ENCODE measurements at places on chromosomes 4 and X.

DNA sequence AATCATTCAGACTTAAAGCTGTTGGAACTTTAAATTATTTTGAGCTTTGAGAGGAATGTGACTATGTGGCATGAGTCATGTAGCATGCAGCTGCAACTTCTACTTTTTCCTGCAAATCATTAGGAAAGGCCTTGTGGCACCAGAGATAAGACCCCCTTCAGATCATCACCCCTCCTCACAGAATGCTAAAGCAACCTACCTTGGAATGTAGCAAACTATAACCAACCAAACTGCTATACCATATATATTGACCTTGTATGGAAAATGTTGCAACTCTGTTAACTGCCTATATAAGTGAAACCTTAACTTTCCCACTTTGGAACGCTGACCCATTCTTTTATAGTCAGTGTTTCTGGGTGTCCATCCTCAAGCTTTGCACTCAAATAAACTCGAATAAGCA is 32.0 kb downstream of the ATXN3L start:
- DNase-seq, result no peak
- H3K4me1 ChIP-seq, result peaks cover 4% of the 10 kb centered on the region
- H3K4me3 ChIP-seq, result no peak overlapping the region
- H3K27me3 ChIP-seq, result no peaks in the 10 kb centered on the region
- no peaks in the 10 kb centered on the region for H3K36me3 ChIP-seq
- no peak overlapping the region for H3K27ac ChIP-seq

- peaks cover 8% of the 10 kb centered on the region for H3K27me3 ChIP-seq
- H3K27ac ChIP-seq, result no peak overlapping the region
- no peak for DNase-seq
- no peaks in the 10 kb centered on the region for H3K36me3 ChIP-seq
- no peak overlapping the region for H3K4me3 ChIP-seq
These were observed 3.9 kb upstream of the ADRA2C start for GRCh38 chr4:3762264-3762663.

DNA sequence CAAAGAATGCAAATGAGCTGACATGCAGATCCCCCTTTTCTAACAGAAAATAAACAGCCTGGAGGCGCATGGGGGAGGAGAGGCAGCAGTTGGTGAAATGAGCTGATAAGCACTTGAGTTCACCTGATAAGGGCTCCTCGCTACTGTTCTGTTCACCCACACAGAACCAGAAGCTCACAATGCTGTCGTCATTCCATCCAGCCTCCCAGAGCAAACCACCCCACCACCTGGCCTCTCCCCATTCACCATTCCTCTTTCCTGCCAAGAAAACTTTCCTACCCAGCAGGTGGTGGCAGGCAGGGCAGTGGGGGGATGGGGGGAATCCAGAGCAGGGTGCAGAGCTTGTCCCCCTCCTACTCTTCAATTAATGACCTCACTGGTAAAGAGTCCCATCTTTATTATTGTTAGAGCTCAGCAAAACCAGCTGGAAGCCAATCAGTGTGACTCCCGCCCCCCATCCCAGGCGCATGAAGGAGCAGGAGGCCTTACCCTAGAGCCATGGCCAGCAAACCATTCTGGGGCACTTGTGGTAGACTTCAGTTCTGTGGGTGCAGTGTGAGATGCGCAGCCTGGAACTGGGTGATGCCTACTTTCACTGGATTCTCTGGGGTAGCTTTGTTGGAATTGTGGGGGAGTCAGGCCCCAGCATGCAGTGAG is 350.3 kb downstream of the ZIC3 start:
- no peaks in the 10 kb centered on the region for H3K36me3 ChIP-seq
- no peaks in the 10 kb centered on the region for H3K27me3 ChIP-seq
- H3K27ac ChIP-seq, result no peak overlapping the region
- no peaks in the 10 kb centered on the region for H3K4me1 ChIP-seq
- DNase-seq, result no peak

- H3K27me3 ChIP-seq, result peaks cover 1% of the 10 kb centered on the region
- peaks cover 6% of the 10 kb centered on the region for H3K4me1 ChIP-seq
- no peaks in the 10 kb centered on the region for H3K36me3 ChIP-seq
- H3K27ac ChIP-seq, result no peak overlapping the region
These were observed 268.8 kb downstream of the BCOR start for GRCh38 chrX:39828971-39829370.

DNA sequence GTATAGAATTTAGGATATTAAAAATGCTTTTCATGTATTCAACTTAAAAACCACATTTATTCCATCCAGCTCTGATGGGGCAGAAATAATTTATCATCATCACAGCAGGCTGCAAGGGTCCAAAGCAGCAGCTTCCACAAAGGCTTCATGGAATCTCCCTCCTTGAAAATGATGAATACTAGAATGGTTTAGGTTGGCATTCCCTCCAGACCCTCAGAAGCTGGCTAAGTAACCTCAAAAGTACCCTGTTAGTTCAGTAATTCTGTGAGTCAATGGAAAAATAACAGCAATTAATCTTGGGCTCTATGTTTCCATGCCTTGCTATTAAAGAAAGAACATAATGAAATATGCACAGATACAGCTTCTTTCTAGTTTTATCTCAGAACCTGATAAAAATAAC is 594.9 kb upstream of the DIPK2B start:
- no peak for DNase-seq
- no peak overlapping the region for H3K27ac ChIP-seq
- no peaks in the 10 kb centered on the region for H3K27me3 ChIP-seq
- no peak overlapping the region for H3K4me3 ChIP-seq
- H3K36me3 ChIP-seq, result no peaks in the 10 kb centered on the region

DNA sequence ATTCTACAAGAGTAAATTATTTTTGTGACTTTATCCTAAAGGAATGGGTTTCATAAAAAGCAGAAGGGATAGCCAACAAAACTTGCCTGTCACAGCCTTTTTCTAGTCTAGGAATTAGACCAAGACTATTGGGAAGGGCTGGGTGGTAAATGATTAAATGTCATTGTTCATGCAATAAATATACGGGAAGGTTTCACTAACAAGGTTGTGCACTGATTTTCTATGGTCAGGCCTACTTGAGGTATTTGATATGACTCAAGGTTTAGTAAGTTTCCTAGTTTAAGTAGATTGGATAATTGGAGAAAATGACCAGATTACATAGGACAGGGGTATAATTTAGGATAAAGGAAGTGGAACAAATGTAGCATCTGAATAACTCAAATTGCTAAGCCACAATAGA is 249.1 kb upstream of the BMP3 start:
- no peaks in the 10 kb centered on the region for H3K4me1 ChIP-seq
- no peak overlapping the region for H3K27ac ChIP-seq
- no peaks in the 10 kb centered on the region for H3K36me3 ChIP-seq
- no peak overlapping the region for H3K4me3 ChIP-seq
- DNase-seq, result no peak

DNA sequence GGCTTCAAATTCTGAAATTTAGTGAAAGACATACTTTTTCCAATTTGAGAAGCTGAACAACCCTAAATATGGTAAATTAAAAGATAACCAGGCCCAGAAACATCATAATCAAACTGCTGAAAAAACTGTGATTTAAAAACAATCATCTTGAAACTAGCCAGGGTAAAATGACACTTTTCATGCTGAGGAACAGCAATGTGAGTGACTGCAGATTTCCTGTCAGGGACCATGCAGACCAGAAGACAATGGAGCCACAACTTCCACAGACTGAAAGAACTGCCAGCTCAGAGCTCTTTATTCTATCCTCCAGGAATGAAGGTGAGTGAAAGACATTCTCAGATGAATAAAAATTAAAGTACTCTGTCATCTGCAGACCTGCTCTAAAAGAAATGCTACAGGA is 73.3 kb downstream of the NAT8L start:
- H3K4me1 ChIP-seq, result peaks cover 3% of the 10 kb centered on the region
- H3K27me3 ChIP-seq, result peaks cover 1% of the 10 kb centered on the region
- H3K4me3 ChIP-seq, result no peak overlapping the region
- DNase-seq, result no peak
- no peak overlapping the region for H3K27ac ChIP-seq

- no peaks in the 10 kb centered on the region for H3K36me3 ChIP-seq
- no peak for DNase-seq
- H3K27ac ChIP-seq, result no peak overlapping the region
- H3K27me3 ChIP-seq, result peaks cover 2% of the 10 kb centered on the region
These were observed 87.7 kb upstream of the EFHC2 start for GRCh38 chrX:44431194-44431593.

DNA sequence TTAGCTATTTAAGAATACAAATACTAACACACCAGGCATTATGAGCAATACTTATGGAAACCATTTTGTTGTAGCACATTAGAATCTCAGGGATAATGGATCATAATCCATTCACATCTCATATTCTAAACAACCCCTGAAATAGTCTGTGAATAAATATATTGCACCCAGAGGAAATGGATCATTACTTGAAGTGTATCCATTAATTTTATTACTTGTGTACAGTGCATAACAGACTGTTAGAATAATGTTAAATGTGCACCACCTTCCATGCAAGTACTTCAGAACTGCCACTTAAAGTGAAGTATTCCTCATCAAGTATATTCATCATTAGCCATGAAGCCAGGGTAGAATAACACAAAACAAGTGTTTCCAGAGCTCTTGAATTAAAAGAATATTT is 715.5 kb downstream of the DMD start:
- H3K4me1 ChIP-seq, result no peaks in the 10 kb centered on the region
- no peaks in the 10 kb centered on the region for H3K36me3 ChIP-seq
- no peak overlapping the region for H3K4me3 ChIP-seq
- H3K27me3 ChIP-seq, result no peaks in the 10 kb centered on the region
- no peak for DNase-seq

DNA sequence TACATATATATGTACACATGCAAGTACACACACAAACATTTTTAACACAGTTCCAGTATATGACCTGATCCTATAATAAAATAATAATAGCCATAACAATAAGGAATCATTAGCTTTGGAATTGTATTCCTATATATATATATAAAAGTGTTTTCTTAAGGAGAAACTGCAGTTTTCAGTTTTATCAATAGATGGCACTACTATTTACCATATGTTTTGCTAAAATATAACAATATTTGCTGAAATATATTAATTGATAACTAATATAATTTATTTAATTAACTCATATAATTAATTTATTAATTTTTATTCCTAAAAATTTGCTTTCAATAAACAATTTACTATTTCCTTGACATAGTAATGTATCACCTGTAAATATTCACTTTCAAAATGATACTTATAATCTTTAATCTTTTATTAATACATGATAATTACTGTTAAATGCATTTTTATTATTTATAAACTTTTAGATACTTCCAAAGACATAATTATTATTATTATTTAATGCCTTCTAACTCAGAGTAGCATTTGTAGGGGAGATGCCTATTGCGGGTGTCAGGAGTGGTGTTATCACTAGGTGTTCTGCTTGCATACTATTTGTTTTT is 599.5 kb downstream of the FSTL5 start:
- H3K27me3 ChIP-seq, result no peaks in the 10 kb centered on the region
- no peaks in the 10 kb centered on the region for H3K36me3 ChIP-seq
- peaks cover 3% of the 10 kb centered on the region for H3K4me1 ChIP-seq

GRCh38 chr4:102153391-102153790 is 191.9 kb downstream of the SLC39A8 start:
- H3K4me1 ChIP-seq, result no peaks in the 10 kb centered on the region
- H3K4me3 ChIP-seq, result no peak overlapping the region
- DNase-seq, result no peak
- H3K36me3 ChIP-seq, result no peaks in the 10 kb centered on the region
- no peak overlapping the region for H3K27ac ChIP-seq
